ENCODE measurements at places on chromosomes 2 and 18.
A peak's percentile ranks its signal among the peaks of the same experiment; 100 is the strongest.

GRCh38 chr18:36326771-36327170 lies 29.3 kb downstream of the FHOD3 start:
- no peak for DNase-seq

DNA sequence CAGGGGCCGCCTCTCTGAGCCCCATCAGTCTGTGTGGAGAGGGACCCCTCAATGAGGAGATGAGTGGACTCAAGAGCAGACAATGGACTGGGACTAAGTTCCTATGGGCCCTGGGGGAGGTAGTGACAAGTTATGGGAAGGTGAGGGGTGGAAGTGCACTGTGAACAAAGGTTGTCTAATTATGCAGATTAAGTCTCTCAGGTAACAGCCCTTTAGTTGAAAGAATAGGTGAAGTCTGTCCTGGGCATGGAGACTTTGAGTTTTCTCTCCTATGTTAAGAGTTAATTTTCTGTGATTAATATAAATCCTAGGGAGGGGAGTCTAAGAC lies 243.8 kb downstream of the FAM210A start:
- DNase-seq = no peak

- peak; percentile 66 for DNase-seq
These were observed at the start of gene B4GALT6 for GRCh38 chr18:31684279-31685096. Gene B4GALT6 (minus strand): TSS chr18:31684581. CDS start chr18:31684426, 155 bp downstream.

- DNase-seq = peak; percentile 99
These were observed 12.2 kb upstream of the KIF1A start for GRCh38 chr2:240832205-240832727.

DNA sequence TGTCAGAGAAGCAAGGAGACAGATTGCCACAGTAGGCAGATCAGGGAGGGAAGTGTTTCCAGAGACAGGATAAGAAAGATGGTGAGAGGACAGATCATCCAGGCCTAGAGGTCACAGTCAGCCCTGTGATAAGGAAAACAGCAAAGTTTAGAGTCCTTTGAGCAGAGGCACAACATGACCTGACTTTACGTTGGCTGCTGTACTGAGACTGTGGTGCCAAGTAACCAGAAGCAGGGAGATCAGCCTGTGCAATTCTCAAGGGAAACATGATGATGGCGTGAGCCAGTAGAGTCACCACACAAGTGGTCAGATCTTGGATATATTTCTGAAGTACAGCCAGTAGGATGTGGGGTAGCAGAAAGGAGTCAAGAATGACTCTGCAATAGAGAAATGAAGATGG lies 43.7 kb downstream of the SMC6 start:
- DNase-seq = no peak

GRCh38 chr2:64192664-64193105 lies 48.5 kb upstream of the PELI1 start:
- DNase-seq = no peak

- no peak for DNase-seq
These were observed 65.9 kb downstream of the ADI1 start for GRCh38 chr2:3453190-3453999.

DNA sequence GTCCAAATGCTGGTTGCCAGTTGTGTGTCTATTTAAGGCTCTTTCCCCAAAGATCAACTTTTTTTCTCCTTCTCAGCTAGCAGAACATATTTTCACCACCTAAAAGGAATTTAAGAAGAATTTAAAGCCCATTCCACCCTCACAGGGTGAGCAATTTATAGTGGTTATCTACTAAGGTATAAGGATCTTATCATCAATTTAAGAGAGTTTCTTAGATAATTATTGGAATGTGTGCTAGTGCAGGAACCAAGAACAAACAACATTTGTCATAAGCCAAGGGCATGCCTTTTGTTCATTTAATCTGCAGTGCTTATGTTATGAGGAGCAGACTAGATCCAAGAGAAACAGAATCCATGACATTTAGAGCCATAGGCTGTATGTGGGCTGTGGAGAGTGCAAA lies 37.2 kb downstream of the NLRC4 start:
- no peak for DNase-seq

DNA sequence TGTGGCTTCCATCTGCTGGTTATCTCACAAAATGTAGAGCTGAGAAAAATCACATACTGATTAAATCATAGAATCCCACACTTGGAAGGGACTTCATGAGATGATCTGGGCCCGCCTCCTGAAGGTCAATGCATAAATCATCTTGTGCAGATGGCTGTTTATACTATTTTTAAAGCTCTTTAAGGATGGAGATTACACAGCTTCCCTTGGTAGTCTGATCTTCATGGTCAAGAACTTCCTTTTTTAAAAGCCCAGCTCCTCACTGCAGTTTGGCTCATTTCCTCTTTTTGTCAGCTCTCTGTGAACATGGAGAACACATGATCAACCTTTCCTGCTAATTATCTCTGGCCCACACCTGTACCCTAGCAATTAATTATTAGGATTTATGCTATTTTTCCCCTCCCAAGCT lies 25.9 kb downstream of the GCG start:
- no peak for DNase-seq

DNA sequence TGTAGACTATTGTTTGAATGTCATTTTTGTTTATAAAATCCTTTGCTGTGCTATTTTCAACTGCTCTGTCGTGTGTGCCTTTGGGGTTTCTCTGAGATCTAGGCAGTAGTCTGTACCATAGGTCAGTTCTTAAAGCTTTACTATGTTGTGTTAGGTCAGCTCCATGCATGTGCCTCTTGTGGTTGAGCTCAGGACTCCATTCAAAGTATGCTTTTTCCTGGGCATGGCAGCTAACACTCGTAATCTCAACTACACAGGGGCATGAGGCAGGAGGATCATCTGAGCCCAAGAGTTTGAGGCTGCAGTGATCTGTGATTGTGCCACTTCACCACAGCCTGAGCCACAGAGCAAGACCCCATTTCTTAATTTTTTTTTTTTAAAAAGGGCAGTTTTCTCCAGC lies 174.4 kb upstream of the SPHKAP start:
- no peak for DNase-seq

- DNase-seq = no peak
These were observed 38.3 kb downstream of the ST3GAL5 start for GRCh38 chr2:85850451-85850850.
